ENCODE measurements at places on chromosomes 12 and 14.

DNA sequence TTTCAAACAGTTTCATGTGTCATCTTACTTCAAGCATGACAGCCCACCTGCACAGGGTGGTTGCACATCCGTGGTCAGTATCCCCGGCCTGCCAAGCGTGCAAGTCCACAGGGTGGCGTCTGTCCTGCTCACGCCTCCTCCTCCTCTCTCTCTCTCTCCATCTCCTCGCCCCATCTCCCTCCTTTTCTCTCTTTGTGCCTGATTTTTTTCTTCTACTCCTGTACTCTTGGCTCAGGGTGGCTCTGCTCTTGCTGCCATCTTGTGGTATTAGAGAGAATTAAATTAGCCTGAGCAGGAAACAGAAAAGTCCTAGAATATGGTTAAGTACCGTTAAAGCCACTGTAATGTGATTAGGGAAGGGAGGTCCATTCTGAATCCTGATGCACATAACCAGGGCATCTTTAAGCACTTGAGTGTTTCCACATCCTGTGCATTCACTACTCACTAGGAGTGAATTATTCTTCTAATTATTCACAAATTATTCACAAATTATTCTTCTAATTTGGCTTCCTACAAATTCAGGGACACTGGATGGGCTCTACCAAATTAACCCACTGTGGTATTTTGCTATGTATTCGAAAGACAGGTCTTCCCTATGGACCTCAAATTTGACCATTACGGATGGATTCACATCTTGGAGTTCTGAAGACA is 25.5 kb upstream of the DTX1 start:
- DNase-seq = no peak

GRCh38 chr12:105910030-105910429 is 228.7 kb downstream of the NUAK1 start:
- DNase-seq = no peak

DNA sequence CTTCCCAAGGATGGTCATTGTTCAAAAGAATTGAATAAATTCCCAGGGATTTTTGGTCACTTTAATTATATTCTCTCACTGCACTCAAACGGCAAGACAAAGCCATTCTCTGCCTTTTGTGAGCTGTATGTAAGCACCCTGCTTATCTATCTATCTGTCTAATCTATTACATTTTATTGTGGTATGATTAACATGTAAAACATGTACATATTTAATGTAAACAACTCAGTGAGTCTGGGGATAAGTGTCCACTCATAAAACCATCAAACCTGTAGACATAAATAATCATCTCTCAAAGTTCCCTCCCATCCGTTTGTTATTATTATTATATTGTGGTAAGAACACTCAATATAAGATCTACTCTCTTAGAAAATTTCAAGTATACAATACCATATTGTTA is 167.1 kb downstream of the CAND1 start:
- no peak for DNase-seq

DNA sequence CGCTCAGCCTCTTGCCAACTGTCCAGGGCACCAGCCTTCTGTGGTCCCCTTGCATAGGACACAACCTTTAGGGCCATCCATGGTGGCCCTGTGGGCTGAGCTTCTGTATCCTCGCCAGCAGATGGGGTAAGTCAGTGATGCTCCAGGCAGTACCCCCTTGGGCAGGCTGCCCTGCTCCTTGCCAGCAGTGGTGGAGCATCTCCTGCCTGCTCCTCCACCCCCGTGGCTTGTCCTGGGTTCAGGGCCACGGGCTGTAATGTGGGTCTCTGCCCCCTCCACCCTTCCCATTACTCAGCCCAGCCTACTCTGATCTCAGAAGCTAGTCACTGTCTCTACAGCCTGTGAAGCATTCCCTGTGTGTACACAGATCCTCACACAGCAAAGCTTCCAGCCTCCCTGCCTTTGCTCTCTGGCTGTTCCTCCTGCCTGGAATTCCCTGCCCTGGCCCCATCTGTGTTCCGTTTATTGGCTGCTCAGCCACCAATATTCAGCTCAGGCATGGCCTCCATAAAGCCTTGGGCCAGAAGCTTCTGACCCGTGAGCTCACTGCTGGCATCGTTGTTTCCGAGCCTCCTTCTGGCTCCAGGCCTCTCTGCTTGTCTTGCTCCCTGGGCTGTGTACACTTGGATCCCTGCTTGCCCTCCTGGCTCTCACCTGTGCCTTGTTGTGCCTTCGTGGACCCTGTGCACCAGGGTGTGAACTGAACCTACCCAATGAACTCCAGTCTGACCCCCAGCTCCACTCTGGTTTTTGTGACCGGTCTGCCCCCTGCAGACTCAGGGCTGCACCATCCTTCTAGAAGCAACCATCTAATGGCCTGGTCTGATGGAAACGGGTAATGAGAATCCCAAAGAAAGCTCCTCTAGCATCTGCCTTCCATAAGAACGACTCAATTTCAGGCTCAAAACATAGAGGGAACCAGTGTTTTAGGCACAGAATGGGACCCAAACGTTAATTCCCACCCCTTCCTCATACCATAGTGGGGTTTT is 177.0 kb upstream of the PRMT8 start:
- peak; percentile 29 for DNase-seq

- DNase-seq = no peak
These were observed 111.0 kb upstream of the MAX start for GRCh38 chr14:65213316-65213715.

DNA sequence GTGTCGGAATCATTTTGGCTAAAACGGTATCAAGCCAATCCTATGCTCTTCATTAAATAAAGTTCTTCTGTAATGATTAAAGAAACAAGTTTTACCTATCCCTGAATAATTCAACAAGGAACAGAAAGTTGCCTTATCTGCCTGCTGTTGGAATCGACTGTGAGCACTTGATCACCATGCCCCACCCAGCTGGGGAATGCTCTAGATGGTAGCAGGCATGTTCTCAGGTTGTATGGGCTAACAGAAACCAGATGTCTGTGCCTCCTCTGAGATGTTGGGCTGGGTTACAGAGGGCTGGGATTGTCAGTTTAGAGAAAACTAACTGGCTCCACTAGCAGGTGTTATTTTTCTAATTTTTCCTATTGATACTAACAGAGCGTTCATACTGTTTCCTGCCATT is 28.9 kb downstream of the RTRAF start:
- DNase-seq = no peak

DNA sequence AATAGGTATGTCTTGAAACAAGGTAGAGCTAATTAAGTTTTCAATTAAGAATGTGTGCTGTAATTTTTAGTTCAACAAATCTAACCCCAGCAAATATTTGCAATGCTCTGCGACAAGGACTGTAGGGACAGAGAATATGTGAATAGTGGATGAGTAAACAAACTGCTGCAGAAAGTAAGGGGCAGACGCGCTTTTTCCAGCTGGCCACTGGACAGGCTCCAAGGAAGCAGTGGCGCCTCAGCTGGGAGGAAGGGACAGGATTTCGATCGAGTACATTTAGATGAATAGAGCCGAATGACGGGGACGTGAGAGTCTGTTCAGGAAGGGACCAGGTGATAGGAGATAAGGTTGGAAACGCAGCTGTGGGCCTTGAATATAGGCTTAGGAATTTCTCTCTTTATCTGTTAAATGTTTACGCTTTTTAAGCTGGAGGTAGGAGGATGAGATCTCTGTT is 69.3 kb downstream of the ELK3 start:
- no peak for DNase-seq

DNA sequence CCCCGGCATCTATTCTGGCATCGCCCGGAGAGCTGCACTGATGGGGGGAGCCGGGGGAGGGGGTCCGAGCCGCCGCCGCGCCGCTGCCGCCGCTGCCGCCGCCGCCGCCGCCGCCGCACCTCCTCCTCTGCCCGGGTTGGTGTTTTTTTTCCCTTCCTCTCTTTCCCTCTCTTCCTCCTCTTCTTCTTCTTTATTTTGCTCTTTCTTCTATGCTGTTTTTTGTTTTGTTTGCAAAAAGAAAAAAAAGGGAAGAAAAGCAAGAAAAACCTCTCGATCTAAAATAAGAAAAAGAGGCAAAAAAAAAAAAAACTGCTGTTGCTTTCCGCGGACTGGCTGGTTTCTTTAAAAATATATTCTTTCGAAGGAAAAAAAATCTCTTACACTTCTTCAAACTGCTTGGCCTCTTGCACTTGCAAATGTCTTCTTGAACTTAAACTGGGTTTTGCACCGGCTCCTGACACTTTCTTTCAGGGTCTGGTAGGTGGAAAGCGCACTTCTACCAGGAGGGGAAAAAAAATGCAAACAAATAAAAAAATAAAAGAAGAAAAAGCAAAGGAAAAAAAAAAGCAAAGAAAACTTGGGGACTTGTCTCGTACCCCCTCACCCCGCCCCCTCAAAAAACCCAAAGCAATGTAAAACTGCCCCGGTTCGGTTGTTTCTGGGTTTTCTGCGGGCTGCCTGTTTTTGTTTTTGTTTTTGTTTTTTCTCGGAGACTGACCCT is 616 bp downstream of the BCL11B start:
- no peak for DNase-seq

DNA sequence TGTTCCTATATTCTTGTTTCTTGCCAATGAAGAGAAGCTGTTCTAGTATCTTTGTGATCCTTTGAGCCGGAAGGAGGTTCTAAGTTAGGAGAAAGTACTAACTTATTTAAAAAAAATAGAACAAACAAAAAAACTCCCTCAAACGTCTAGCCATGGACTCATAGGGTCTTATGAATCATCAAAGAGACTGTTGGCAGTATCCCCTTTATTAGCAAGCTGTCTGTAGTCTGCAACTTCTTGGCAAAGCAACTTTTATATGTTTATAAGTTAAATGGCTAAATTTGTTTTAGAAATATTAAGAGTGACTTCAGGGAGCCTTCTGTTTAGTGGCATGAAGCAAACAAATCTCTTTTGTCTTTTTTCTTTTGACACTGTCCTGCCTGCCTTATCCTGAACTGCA is 291.9 kb downstream of the FUT8 start:
- DNase-seq = no peak

GRCh38 chr14:101972126-101972866 is 7.9 kb downstream of the DYNC1H1 start:
- DNase-seq = no peak

DNA sequence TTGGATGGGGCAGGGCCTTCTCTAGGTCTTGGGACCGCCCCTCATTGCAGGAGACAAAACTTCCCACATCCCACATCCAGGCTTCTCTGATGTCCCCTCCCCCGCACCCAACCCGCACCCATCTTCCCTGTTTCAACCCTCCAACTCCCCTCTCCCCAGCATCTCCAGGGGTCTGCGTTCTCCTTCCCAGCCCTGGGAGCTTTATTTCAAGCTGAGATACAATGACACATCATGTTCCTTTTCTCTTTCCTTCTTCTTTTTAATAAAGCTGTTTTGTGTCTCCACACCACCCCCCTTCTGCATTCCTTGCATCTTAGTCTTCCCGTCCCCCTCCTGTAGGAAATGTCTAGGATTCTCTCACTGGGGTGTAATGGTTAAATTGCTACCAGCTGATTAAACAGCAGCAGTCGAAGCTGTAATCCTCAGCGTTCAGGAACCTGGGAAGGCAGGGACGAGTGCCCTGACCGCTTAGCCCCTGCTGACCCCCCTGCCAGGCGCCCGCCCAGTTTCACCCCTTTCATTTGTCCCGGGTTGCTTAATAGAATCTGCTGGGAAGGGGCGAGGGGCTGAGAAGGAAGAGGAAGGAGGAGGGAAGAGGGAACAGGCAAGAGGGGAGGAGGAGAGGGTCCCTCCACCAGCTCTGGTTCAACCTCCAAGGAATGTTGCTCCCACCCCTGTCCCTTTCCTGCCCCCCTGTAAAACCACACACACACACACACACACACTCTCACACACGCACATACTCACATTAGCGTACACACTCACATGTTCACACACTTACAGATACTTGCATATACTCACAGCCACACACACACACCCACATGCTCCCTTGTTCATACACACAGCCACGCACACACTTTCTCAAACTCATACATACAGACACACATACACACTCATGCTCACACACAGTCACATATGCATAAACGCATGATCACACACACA is 104.5 kb upstream of the MED13L start:
- no peak for DNase-seq

DNA sequence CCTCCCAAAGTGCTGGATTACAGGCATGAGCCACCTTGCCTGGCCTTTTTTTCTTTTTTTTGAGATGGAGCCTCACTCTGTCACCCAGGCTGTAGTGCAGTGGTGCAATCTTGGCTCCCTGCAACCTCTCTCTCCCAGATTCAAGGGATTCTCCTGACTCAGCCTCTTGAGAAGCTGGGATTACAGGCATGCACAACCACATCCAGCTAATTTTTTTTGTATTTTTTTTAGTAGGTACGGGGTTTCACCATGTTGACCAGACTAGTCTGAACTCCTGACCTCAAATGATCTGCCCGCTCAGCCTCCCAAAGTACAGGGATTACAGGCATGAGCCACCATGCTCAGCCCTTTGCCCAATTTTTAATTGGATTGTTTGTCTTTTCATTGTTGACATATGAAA is 58.0 kb downstream of the SINHCAF start:
- DNase-seq = no peak

- no peak for DNase-seq
These were observed 11.2 kb upstream of the PRPH start for GRCh38 chr12:49283541-49284429.

Data from activated CD4-positive, alpha-beta T cell treated with anti-CD3 and anti-CD28 coated beads for 48 hours (primary cell).